ENCODE measurements at places on chromosomes 7 and 10.

GRCh38 chr10:70849582-70850016 lies 33.9 kb downstream of the SGPL1 start:
- DNase-seq, result no peak

GRCh38 chr10:116521424-116522290 lies 24.1 kb upstream of the PNLIP start:
- DNase-seq, result no peak

DNA sequence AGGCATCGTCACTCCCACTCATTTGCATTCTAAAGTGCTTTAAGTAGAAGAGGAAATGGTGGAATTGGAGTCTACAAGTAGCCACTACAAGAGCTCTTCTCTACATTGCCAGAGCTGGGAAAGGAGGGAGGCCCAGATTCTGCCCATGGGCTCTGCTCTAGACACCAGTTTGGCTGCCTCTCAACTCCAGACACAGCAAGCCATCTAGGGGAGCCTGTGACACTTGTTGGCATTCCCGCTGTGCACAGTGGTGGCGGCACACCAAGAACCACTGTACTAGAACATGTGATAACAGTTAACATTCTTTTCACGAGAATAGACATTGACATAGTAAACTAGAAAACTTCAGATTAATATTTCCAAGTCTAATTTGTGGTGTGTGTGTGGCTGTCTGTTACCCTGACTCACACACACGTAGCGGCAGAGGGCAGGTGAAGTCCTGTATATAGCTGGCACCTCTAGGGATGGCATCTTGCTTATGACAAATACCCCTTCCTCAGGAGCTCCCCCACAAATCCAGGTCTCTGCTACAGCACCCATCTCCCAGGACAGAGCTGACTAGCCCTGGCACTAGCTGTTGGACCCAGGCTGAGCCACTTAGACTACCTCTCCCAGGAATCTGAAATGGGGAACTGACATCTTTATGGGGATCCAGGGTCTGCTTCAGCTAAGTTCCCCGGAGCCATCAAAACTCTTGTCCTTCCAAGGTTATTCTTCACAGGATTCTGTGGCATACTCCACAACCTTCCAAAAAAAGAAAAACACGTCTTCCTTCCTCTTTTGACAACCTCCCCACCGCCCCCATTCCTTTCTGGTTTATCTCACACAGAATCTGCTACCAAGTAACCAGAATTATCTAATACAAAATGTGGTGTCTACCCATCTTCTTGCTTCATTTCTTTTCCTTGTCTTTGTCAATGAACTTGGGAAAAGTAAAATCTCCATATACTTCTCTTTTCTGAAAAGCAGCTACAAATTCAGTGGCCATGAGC lies 54.7 kb upstream of the MRLN start:
- no peak for DNase-seq

- DNase-seq, result no peak
Observed at GRCh38 chr7:130141161-130141883, 63.9 kb downstream of the TMEM209 start.

- no peak for DNase-seq
Observed at GRCh38 chr7:77811516-77812289, 13.1 kb downstream of the PHTF2 start.

DNA sequence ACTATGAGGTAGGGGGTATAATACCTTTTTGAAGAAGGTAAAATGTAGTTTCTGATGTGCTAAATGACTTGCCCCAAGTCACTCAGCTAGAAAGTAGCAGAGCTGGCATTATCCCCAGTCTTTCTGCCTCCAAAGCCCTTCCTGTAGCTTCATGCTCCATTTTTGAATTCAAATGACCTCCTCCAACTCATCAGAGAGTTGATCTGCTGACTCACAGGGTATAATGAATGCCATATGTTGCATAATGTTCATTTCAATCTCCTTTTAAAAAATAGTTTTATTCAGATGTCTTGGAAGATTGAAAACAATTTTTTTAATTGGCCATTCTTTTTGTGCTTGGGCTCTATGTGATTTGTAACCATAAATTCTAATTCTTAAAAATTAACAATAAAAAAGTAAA lies 272.8 kb upstream of the IMMP2L start:
- no peak for DNase-seq

- no peak for DNase-seq
Observed at GRCh38 chr10:31646519-31646918, 282.1 kb downstream of the ARHGAP12 start.

GRCh38 chr10:97117372-97117771 lies 68.4 kb downstream of the SLIT1 start:
- DNase-seq, result no peak

DNA sequence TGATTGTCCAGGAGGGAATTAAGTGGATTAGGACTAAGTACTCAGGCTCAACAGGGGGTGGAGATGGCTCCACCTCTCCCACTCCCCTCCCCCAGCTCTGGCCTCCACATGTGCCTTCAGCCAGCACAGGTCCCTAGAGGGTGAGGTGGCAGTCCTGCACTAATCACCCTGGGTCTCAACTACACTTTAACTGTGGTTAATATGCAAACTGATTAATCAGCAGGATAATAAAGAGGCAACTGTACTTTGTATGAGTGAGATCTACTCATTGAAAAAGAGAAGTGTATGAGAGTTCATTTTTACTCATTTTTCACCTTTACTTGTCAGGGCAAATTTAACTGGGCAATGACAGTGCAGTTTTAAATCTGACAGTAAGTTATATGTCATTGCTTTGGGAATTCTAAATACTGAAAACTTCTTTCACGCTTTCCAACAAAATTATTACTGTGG lies 223.8 kb upstream of the CCDC6 start:
- DNase-seq, result no peak

DNA sequence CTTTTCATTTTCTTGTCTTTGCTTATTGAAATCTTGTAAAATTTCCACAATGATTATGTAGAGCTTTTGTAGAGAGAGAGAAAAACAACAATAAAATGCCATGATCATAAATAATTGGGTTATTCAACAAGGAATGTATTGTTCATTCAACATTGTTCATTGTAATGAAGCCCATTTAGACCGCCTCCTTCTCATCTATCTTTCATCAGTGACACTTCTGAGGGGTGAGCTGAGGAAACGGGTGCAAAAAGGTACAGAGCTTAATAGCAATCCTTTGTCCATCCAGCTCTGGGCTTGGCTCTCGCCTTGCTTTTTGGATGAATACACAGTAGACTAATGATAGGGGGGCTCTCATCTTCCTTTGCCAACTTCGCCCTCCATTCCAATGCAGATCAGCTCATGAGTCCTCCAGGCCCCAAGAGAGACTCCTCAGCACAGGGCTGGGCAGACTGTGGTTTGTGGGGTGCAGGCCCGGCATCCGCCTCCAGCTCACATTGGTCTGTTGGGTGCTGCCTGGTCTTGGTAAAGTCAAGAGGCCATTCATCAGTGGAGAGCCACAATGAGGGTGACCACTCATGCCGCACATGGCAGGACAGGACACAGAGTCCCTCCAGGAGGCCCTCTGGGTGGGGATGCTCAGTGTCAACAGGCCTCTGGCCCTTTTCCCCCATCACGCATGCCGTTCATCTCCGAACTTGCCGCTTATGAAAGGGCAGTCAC lies 17.9 kb upstream of the PPA1 start:
- no peak for DNase-seq

- no peak for DNase-seq
Observed at GRCh38 chr7:44693641-44694313, 54.9 kb upstream of the ZMIZ2 start.

DNA sequence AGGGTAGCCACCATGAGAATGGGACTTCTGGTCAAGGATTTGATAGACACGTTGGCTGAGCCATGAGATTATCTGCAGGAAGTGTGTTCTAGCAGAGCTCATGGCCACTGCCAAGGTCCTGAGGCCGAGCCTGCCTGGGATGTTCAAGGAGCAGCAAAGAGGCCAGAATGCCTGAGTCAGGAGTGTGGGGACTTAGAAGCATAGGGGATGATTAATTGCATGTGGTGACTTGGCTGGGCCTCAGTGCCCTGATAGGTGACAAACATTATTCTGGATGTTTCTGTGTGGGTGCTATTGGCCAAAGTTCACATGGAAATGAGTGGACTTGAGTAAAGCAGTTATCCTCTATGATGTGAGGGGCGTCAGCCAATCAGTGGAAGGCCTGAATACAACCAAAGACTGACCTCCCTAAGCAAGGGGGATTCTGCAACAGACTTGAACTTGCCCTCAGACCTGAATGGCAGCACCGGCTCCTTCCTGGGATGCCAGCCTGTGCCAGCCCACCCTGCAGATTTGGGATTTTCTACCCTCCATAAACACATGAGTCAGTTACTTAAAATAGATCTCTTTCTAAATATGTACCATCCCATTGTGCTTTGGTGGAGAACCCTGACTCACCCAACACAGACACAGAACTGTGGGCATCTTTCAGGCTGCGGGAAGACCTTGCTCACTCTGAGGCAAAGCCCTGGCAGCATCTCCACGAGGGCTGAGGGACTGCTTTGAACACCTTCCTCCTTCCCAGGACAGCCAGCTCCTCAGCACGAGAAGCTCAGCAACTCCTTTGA lies 363.9 kb upstream of the MGMT start:
- no peak for DNase-seq

- no peak for DNase-seq
Observed at GRCh38 chr10:22580711-22581110, 133.7 kb downstream of the PIP4K2A start.

DNA sequence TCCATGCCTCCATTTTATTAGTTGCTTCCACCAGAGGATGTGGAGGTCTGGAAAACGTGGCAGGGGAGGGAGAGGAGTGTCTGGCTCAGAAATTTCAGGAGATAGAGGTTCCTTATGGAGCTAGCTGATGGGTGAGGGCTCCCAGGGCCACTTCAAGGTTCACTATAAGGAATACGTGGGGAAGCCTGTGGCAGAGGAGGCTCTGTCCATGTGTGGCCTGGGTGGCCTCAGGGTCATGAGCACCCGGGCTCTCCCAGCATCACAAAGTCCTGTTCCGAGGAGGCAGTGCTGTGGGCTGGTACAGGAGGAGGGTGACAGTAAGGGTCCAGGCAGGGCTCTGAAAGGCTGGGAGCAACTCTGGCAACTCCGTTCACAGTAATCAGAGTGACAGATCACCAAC lies 24.6 kb downstream of the ARHGAP22 start:
- no peak for DNase-seq

Data from epithelial cell of prostate (primary cell).